ENCODE measurements at places on chromosomes 7 and 10.

GRCh38 chr7:142808461-142808801 is 37.7 kb downstream of the PRSS2 start:
- no peak for DNase-seq

DNA sequence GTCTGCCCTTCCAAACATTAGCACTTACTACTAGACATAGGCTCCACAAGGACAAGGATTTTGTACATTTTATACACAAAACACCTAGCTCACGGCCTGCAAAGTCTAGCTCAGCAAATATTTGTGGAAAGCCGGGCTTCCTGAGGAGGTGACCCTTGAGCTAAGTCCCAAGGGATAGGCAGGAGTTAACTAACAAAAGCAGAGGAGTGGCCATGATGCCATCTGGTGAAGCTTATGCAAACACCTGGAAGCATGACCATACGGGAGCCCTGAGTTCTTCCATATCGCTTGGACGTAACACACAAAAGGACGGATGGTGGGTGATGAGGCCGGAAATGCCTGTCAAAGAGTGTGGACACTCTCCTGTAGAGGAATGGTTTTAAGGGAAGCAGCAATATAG is 25.9 kb upstream of the YAE1 start:
- no peak for DNase-seq

DNA sequence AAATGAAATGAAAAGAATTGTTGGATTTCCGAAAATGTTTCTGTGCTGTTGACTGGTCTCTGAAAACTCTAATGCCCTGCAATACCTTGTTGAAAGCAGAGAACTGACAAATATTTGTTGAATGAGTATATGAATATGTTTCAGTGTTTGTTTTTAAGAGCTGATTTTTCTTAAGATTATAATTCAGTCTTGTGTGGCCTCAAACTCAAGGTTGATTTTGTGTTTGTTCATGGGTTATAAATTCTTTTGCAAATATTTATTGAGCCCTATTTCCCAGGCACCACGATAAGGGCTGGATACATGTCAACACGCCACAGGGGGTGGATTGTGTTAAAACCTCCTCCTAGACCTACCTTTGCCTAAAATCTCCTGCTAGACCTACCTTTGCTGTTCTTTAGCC is 203.9 kb upstream of the PLPP4 start:
- DNase-seq, result no peak

- no peak for DNase-seq
Observed at GRCh38 chr10:29346296-29347001, 57.6 kb downstream of the LYZL1 start.

- no peak for DNase-seq
Observed at GRCh38 chr7:16051561-16052255, 365.2 kb upstream of the MEOX2 start.

DNA sequence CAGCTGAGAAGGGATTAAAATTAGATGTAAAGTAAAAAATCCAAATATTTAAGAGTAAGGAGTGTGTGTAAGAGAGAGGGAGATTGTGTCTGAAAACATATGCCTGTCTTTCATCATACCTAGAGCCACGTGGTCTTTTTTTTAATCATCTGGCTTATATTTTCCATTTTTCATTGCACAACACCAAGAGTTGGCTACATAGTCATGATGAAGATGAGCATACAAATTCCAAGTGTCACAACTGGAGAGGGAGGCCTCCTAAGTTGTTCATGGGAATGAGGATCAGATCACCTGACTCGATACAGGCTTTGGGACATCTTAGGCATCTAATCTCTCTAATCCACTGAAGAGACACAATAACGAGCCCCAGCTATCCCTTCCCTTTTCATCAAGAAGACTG is 47.2 kb upstream of the CCDC3 start:
- DNase-seq, result no peak

- no peak for DNase-seq
Observed at GRCh38 chr10:3264161-3264761, 91.7 kb upstream of the PITRM1 start.

- no peak for DNase-seq
Observed at GRCh38 chr10:113058523-113059370, 108.7 kb downstream of the TCF7L2 start.

Measured in activated gamma-delta T cell (primary cell).